ENCODE measurements at places on chromosomes 2 and 18.
A peak's percentile ranks its signal among the peaks of the same experiment; 100 is the strongest.

DNA sequence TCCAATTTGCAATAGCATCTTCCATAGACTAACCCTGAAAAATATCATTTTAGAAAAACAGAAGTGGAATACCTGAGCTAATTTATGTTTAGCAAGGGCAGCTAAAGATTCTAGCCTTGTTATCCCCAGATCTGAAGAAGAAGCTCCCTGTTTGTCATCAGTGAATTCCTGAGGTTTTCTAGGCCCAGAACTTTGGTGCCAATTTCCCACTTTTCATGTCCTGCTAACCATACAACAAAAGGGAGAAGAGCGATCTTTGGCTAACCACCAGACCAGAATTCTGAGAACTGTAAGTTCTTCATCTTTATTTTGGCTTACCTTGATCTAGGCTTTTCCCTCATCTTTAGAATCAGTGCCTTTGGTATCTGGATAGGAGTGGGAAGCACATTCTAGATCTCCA lies 51.3 kb upstream of the RASGRP3 start:
- no peak for DNase-seq

GRCh38 chr2:196410008-196410407 lies 229.5 kb upstream of the CCDC150 start:
- DNase-seq: no peak

- no peak for DNase-seq
Observed at GRCh38 chr2:54606393-54606958, 117.0 kb upstream of the EML6 start.

DNA sequence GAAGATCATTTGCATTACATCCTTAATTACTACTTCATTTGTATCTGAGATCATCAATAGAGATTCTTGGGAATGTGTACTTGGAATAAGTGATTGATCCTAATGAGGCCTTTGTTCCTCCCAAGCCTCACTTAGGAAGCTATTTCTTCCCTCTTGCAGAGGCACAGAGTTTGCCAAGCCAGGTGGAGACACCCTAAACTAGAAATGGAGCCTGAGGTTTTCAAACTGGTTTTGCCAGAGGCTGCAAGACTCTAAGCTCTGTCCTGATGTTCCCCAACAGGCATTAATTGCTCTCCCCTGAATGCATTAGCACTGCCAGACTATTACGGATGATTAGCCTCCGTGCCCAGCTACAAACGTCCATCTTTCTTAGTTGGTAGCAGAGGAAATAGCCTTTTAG lies 125.2 kb upstream of the LGALSL start:
- no peak for DNase-seq

- DNase-seq: peak; percentile 59
Observed at GRCh38 chr2:44772669-44773378, 168.7 kb upstream of the SIX3 start.

GRCh38 chr2:37794717-37795116 lies 123.3 kb upstream of the CDC42EP3 start:
- DNase-seq: no peak

GRCh38 chr2:118705032-118705431 lies 142.4 kb downstream of the EN1 start:
- no peak for DNase-seq

DNA sequence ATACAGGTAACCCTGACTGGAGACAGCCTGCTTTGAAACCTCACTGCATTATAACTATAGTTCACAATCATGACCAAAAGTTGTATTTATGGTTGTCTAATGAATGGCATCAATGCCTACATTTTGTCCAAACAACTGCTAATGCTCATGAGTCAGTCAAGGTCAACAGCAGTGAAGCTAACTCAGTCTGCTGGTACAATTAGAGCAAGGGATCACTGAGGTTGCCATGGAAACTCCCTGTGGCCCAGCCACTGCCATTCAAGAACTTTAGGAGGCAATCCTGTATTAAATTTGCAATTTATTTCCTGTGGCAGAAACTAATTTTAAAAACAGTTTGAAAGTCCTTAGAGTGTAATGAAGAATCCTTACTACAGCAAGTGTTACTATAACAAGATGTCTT lies 185.1 kb upstream of the SMAD7 start:
- DNase-seq: peak; percentile 8

DNA sequence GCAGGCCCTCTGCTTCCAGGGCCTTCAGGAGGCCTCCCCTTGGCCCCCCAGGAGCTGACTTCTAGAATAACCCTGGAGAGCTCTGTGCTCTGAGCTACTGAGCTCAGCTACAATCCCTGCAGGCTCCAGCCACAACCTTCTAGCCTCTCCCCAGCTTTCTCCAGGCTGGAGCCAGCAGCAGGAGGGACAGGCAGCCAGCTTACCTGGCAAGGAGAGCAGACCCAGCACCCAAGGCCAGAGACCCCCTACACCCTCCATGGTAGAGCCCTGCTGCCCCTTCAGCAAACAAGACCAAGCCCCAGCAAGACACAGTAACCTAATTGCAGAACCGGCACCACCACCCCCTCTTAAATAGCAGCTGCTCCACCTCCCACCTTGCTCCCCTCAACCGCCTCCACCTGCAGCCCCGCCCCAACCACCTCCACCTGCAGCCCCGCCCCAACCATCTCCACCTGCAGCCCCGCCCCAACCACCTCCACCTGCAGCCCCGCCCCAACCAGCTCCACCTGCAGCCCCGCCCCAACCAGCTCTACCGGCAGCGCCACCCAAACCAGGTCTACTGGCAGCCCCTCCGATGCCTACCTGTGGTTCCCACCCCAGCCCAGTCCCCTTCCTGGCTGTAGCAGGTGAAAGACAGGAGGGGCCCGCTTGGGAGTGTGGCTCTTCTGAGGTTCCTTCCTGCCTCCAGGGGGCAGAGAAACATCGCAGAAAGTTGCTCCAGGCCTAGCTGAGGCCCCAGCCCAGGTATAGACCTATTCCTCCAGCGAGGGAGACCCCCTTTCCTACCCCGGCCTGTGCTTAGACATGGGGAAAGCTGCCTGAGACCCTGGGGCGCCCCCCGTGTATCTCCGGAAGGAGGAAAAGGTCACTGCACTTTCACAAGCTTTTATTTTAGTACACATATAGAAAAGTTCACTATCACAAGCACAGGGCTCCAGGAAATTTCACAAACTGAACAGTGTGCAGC lies at the start of gene ASTL:
ASTL (minus strand) TSS at position 324 of the 967 bp plus-strand sequence; CDS start at position 258, 66 bp downstream.
- peak; percentile 12 for DNase-seq

All from NCI-H524 (cell line).